ENCODE measurements at places on chromosomes 4 and X. TPM values are rescaled to one million over a fixed set of nuclear protein-coding genes. Genes with fewer than 3 reads are reported as not detected.

- DNase-seq, result no peak
These were observed 9.8 kb upstream of the ANXA5 start for GRCh38 chr4:121706595-121707021.

GRCh38 chr4:24607334-24607733 lies 23.0 kb upstream of the DHX15 start:
- no peak for DNase-seq

DNA sequence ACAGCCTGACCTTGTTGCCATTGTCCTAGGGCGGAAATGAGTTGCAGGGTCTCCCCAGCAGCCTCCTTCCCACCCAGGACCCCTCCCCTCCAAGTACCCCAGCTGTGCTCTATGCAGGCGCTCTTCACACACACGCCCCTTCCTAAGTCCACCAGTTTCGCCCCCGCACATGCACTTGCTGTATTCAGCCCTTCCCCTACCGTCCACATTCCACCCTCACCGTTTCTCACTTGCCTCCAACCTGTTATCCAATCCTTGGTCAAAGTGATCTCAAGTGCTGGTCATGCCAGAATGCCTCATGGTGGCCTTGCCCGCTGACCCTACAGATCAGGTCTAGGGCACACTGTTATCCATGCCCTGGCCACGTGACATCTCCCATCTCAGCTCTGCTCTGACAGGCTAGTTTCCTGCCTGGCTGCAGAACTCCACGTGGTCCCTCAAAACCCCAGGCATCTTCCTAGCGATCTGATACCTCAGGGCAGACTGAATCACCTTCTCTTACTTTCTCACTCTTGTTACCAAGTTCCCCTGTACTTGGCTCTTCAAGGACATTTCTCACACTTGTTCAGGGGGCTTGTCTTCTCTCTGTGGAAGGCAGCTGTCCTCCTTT lies 39.7 kb downstream of the NSG1 start:
- no peak for DNase-seq

DNA sequence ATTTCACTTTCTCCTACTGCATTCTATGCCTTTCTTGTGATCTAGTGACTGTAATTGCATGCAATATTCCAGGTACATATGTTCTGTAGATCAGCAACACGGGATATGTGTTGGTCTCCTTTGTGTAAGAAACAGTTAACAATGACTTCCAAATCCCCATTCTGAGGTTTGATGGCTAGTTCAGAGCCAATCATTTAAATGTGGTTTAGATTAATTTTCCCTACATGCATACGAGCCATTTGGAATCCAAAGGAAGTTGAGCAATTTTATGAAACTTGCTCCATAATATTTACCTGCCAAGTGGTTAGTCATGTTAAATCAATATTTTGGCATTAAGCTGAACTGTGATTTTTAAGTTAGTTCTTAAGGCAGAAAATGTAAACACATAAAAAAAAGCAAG lies 172.8 kb upstream of the DCAF12L2 start:
- DNase-seq, result no peak

Gene MAGEA6
- not detected for total RNA-seq

Gene ZIC3
- 2.6 TPM for total RNA-seq
